Left renal pelvis (tissue), 4 donors: ENCODE measurements at places on chromosomes 1 and 21.

DNA sequence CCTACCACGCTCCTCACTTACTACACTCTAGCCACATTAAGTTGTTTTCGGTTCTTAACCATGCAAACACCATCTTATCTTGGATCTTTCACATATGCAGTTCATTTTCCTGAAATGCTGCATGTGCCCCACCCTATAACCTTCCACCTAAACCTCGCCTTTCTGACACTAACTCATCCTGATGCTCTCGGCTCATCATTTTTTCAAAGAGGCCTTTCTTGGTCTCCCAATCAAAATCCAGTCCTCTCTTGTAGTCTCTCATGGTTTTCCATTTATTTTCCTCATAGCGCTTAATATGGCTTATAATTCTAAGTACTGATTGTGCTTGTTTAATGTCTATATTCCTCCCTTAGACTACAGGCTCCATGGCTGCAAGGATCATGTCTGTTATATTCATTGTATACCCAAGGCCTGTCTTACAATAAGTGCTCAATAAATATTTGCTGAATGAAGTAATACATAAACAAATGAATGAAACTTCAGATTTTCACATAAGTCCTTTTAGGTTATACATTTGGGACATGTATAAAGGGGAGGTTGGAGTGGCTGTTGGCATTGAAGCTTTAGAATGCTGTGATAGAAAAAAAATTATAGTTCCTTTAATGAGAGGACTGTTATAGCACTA, 79.2 kb upstream of the CDC42BPA start:
- no peak for DNase-seq

DNA sequence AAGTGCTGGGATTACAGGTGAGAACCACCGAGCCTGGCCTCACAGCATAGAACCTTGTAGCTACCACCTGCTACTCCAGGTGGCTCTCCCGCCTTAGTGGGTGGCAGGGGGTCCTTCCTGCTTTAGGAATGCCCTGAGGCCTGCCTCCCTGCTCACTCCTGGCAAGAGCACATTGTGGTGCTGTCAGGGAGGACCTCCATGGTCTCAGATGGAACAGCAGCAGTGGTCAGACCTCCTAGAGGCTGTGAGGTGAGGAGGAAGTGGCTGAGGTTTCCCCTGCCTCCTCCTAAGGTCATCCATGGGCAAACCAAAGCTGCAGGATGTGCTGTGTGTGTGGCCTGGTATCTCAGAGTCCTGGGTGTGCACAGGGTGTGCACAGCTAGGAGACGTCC, 6.7 kb downstream of the SOX13 start:
- no peak for DNase-seq

- DNase-seq = no peak
Observed at GRCh38 chr1:85628791-85629531, 48.4 kb downstream of the CCN1 start.

DNA sequence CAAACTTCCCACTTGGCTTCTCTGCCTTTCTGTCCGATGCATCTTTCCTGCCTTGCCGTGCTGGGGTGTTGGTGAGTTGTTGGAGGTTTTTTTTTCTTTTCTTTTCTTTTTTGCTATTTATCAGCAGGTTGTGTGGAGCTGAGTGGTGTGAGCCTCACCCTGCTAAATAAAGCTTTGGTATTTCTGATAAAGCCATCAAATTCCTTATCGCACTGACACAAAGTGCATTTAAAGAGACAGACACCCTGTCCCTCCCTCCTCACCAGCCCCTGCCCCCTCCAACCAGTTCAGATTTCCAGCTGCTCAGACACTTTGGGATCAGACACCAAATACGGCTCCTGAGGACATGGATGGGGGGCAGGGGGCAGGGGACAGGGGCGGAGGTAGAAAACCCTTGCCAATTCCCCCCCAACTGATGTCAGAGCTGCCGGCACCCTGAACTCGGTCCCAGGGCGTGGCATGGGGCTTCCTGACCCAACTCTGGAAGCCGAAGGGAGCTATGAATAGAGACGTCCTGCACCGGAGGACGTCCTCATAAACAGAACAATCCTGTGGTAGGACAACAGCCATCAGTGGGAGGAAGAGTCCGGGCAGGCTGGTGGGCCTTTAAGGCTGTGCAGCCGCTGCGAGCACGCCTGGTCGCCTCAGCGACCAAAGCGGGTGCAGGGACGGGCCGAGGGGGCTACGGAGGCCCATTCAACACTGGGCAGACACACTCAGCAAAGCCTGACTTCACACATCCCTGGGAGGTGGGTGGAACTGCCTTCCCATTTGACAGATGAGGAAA, 79.0 kb downstream of the CASZ1 start:
- DNase-seq = no peak

- no peak for DNase-seq
Observed at GRCh38 chr1:172616636-172617035, 42.3 kb upstream of the FASLG start.

DNA sequence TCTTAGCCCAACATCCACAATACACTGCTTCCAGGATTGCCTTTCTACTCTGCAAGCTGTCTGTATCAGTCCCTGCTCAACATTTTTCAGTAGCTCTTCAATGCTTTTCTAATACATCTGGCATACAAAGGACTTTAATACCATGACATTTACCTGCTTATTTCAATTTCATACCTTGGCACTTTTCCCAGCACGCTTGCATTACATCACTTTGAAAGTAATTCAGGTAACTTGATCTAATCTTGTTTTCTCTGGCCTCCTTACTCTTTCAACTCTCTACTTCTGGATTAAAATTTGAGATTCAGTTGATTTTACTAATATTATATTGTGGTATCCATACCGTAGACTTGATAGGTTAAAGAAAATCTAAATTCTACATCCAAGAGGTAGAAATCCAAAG, 103.0 kb downstream of the PTGS2 start:
- DNase-seq = no peak
